ENCODE measurements at places on chromosomes 6 and 20.

- no peak for DNase-seq
Measured at GRCh38 chr6:41687501-41688175, 47.8 kb downstream of the TFEB start.

DNA sequence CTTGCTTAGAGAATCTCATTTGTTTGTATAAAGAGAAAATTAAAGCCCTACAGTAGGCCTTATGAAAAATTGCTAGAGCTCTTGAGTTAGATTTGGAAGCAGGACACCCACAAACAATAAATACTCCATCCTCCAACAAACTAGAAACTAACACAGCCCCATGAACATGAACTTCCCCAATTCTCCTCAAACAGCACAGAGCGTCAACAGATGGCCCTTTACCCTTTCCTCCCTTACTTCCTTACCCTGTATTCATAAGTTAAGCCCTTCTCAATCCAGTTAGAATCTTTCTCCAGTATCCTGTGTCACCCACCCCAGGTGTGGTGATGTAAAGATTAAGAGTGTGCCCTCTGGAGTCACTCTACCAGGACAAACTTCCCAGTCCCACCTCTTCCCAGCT lies 113.7 kb downstream of the UNC5CL start:
- DNase-seq, result no peak

DNA sequence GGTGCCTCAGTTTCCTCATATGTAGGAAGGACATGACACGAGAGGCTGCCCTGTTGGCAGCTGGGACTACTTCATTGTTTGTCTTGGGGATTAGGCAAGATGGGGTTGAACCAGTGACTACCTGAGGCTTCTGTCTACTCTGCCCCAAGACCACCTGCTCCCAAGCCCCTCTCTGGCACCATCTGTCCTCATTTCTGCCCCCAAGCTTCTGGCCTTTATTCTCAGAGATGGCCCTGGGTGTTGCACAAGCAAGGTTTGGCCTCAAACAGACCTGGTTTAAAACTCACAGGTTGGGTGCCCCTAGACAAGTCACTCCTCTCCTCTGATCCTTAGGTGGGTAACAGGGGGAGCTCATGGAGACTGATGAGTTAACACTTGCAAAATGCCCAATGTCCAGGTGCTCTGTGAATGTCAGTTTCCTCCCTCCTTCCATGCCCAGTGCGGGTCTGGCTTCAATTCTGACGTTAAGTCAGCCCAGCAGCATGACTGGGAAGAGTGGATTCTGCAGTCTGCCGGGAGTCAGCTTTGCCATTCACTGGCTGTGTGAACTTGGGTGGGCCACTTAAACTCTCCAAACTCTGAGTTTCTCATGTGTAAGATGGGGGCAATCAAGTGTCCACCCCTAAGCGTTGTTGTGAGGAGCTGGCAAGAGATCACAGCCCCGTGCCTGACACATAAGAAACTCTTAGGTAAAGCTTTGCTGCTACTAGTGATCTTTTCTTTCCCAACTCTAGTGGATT lies 84.5 kb upstream of the TOX2 start:
- DNase-seq, result no peak

- DNase-seq, result no peak
Measured at GRCh38 chr6:3382326-3383279, 74.2 kb downstream of the SLC22A23 start.

DNA sequence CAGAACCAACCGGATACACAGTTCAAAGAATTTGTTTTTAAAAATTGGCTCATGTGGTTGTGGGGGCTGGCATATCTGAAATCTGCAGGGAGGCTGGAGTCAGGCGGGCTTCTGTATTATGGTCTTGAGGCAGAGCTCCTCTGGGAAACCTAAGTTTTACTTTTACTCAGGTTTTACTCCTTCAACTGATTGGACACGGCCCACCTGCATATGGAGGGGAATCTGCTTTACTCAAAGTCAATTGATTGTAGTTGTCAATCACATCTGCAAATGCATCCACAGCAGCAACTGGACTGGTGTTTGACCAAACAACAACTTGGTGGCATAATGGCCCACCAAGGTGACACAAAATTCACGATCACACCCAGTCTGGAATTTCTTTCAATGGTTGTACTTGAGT lies 103.4 kb downstream of the ERMARD start:
- DNase-seq, result no peak
